Effector CD4-positive, alpha-beta T cell (primary cell): ENCODE measurements at places on chromosomes 3 and 15.

DNA sequence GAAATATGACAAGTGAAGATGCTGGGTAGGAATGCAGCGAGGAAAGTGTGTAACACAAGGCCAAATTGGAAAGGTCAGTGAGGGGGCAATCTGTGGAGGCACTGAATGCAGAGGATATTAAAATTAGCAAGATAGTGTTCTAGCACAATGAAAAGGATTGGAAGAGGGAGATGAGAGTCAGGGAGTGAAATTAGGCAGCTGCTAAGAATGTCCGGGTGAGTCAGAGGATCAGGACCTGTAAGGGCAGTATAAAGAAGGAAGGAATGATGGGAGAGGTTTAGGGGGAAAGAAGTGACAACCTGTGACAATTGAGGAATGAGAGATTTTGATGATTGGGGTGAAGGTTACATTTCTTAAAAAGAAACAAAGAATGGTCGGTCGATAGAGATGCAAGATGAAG is 103.5 kb downstream of the UBE3A start:
- DNase-seq, result no peak

DNA sequence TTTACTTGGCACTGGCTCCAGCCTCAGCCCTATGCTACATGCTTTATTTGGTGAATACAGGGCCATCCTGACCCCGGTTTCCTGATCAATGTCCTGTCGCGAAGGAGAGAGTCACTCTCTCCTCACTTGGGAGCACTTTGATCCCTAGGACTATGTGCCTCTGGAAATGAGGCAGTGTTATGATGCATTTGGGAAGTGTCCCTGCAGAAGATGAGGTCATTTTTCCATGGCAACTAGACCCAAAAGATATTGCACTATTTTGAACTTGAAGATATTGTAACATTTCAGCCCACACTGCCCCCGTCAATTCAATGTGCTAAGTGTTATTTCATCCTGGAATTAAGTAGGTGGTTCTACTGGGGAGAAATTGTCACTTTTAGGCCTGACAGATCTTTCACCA is 68.0 kb downstream of the LRRK1 start:
- no peak for DNase-seq

GRCh38 chr3:156751461-156752025 is 74.6 kb upstream of the LEKR1 start:
- DNase-seq, result no peak

GRCh38 chr3:23275814-23276213 is 72.7 kb downstream of the UBE2E2 start:
- DNase-seq, result no peak

DNA sequence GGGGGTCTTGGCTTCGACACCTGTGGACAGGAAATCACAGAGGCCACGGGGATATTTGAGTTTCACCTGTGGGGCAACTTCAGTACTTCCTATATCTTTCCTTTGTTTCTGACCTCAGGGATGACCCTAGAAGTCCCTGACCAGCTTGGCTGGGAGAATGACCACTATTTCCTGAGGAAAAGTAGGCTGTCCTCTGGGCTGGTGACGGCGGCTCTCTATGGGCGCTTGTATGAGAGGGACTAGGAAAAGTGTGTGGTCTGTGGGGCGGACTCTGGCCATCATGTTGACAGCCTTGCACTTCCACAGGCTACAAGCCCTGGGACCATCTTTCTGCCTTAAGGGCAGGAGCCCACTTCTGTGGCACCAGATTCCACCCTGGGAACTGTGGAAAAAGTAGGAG is 43.7 kb downstream of the BTD start:
- no peak for DNase-seq

DNA sequence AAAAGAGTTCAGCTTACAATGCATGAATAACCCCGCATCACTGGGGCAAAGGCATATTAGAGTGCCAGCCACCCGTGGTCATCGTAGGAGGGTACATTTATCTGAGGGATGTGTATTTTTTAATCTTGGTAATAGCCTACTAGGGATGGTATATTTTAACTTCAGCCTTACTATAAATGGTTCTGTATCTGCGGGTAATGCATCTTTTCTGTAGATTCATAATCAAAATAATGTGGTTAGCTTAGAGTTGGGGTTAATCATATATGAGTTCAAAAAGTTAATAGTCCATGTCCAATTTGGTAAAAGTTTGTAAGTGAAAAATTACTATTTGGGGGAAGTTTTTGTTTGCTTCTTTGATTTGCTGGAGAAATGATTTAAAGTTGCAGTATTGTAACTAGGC is 263.7 kb upstream of the UBE2E1 start:
- DNase-seq, result no peak

- no peak for DNase-seq
These were observed 891 bp downstream of the NXPE3 start for GRCh38 chr3:101779822-101780381.

DNA sequence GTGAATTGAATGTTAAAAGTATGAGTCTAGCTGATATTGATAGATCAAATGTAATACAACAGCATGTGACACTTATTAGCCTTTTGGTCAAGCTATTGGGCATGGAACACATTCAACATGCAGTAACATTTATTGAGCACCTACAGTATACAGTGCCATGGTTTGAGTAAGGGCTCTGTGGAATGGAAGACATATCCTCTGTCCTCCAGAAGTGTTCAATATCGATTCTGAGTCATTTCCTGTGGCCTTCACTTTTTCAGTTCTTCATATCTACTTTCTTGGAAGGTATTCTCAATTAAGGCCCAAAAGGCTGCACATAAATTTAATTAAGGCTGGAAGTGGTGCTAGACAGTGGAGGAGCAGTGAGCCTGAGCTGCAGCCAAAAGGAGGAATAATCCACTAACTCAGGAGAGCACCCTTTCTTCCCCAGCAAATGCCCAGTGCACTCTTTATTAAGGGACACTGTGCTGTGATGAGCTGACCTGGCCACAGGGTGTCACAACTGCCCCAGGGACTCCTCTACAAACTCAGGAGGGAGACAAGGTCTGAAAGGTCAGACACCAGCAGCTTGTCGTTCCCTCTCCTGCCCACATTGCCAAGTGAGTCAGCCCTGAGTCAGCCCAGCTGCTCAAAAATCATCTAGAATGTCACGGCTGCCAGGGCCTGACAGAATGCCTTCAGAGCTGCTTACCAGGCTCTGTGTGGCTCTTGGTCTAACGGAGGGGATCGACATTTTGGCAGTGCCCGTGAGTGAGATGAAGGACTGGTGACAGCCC is 544.8 kb downstream of the AGBL1 start:
- no peak for DNase-seq

DNA sequence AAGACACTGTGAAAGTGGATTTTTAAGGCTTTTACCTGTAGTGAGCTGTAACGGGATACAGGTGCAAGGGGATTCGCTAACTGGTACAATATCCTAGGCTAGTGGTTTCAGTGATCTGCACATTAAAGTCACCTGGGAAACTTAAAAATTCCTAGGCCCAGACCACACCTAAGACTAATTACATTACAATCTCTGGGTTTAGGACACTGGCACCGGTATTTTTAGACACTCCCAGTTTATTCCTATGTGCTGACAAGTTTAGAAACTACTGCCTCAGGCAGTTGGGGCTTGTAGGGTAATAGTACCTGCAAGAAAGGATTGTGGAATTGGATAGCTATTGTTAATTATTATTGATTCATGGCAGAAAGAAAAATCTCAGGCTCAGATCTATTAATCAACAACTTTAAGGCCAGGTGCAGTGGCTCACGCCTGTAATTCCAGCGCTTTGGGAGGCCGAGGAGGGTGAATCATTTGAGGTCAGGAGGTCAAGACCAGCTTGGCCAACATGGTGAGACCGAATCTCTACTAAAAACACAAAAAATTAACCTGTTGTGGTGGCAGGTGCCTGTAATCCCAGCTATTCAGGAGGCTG is 50.4 kb upstream of the CASR start:
- no peak for DNase-seq

DNA sequence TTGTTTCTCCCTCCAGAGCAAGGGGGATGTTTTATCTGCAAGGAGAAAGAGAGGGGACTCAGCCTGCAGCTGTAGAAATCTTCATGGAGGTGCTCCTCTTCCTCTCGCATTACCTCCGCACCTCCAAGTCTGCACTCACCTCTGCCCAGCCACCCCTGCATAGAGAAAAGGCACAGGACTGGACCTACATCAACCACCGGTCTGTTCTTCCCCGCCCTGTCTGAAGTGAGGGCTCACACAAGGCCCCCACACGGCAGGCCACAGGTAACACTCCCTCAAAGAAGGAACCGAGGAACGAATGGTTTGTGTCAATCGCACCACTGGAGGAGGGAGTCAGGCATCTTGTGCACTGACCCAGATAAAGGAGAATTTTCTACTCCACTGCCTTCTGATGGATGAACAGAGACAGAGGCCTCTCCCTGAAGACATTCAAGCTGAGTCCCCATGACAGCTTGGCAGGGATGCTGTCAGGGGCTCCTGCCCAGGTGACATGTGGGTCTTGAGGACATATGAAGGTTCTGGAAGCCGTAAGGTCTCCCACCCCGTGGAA is 260.3 kb downstream of the XXYLT1 start:
- no peak for DNase-seq

GRCh38 chr3:178233371-178234071 is 302.7 kb upstream of the KCNMB2 start:
- no peak for DNase-seq
